ENCODE measurements at places on chromosomes 12 and 14.

DNA sequence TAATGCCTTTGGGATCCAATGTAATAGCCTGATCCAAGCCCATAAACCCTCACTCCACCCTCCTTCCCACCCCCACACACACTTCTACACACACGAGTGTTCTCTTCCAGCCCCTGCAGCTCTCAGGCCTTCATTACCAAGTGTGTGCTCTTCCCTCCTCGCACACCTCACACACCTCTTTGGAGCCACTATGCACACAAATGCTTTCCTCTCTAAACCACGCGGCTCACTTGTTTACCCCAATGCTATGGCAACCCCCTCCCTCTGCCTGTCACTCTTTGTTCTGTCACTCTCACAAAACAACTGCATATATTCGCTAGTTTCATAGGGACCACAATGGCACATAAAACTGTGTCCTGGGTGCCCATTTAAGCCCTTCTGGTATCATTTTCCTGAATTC lies 35.1 kb downstream of the PPP2R5E start:
- DNase-seq, result no peak

DNA sequence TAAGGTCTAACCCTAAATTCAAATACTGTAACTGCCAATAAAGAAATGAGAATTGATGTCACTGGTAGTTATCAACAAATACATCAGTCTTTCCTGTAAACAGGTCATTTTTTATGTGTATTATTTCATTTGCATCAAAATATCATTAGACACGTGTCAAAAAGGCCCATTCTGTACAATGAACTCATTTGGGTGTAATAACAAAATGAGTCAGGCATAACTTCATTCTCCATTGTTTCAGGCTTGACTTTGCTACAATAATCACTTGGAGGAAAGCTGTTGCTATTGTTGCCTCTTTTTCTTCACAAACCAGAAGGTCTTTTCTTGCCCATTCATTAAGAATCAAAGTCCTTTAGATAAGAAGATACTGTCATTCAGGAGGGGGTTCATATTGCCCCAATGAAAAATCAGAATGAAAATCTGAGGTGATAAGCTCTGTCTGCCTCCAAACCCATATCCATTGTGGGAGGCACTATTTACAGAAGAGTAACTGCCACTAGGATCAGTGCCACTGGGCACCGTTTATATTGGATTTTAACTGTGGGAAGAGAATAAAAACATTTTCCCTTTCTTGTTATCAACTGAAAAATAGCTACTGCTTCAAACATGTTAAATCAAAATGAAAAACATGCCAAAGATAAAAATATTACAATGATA lies 10.1 kb downstream of the ENTPD5 start:
- no peak for DNase-seq

GRCh38 chr14:64510825-64511671 lies 6.5 kb downstream of the ZBTB1 start:
- peak; percentile 59 for DNase-seq

DNA sequence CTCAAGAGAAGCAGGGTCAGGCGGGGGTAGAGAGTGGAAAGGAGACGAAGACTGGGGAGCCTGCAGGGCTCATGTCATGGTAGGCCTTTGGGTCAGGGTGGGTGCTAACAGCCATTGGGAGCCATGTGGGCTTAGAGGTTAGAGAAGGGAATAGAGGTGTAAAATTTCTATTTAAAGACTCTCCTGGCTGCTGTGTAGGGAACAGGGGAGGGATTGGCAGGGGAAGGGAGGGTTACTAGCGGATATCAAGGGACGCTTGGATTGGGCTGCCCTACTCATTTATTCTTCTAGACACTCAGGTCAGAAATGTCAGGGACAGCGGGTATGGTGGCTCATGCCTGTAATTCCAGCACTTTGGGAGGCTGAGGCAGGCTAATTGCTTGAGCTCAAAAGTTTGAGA lies 18.2 kb downstream of the WSCD2 start:
- no peak for DNase-seq

DNA sequence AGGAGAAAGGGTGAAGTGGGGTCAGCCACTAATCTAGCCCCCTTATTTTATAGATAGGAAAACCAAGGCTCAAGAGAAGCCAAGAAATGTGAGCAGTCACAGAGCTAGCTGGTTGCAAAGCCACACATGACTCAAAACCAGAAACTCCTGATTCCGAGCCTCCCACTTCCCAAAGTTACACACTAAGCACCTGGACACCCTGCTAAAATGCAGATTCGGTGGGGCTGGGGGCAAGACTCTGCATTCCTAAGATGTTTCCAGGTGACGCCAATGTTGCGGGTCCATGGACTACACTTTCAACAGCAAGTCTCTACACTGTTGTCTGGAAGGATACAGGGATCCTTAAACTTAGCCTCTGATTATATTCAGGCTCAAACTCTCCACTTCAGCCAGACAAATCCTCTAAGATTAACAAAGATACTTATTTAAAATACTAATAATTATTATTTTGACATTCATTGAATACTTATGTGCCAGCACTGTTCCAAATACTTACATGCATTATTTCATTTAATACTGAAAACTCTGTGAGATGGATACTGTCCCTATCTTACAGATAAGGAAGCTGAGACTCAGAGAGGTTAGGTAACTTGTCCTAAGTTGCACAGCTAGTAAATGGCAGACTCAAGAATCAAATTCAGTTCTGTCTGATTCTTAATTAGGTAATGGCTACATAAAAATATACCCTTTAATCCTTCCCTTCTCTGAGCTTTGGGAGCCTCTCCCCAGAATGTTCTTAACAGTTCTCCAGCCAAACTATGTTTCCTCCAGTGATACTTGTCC lies 81.4 kb downstream of the CRACR2A start:
- DNase-seq, result no peak

- DNase-seq, result peak; percentile 48
These were observed 33.5 kb downstream of the DAD1 start for GRCh38 chr14:22555384-22556011.

DNA sequence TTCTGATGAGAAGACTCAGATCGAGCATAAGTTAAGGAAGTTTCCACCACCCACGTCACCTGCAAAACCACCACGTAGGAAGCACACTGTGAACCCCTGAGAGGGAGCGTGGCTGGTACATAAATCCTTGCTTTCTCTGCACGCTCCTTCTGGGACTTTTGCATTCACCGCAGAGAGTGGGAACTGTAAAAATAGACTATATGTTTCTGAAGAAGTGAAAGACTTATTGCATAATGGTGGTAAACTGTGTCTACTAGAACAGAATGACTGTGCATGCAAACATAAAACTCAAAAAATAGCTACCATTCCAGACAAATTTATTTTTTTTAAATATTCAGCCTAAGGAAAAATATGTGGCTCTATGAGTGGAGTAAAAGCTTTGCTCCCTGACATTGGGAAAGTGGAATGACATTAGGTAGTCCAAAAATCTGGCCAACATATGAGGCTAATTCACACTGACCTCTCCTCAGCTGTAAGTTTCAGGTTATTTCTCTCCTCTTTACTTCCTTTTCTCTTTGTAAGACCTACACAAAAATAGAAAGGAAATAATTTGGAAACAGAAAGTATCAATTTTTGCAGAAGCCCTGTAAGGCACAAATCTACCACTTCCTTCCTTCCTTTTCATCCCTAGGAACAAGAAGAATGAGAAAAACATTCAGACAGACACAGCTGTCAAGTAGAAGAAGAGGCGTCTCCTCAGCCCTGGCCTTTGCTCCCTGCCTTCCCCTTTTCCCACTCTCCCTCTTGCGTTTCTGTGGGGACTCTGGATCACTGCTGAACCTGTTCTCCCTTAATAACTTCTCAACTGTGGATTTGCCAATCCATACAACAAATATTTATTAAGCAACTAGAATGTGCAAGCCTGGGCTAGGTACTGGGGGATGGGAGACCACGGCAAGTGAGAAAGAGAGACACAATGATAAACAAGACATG lies 264.3 kb upstream of the FOXN3 start:
- DNase-seq, result peak; percentile 24

DNA sequence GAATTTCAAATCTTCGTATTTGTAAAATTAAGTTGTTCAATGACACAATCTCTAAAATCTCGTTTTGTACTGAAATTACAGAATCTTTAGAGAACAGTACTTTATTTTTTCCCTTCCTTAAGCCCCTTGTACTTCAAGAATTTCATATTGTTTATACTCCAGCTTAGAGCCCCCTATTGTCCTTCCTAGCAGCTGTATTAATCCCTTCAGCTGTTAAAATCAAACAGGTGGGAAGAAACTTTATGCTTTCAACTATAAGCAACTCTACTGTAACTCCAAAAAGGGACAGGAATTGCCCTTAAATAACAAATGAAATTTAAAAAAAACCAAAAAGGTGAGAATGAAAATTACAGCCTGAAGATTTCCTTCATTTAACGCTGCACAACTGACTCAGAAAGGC lies 1.7 kb downstream of the NACA start:
- no peak for DNase-seq

DNA sequence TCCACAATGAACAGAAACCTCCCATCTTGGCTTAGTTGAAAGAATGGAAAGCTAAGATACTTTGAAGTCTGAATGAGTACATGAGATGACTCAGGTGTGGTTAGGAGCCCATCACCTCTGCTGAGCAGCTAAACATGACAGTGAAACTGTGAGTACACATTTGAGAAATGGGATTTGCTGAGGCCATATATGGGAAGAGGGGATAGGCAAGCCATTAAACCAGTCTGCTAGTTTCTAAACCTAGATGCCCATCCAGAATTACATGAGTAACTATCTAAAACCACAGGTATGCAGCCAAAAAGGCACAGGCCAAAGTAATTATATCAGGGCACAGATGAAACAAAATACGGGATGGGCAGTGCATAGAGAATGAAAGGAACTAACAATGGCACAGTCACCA lies 41.2 kb downstream of the NKX2-1 start:
- DNase-seq, result no peak

DNA sequence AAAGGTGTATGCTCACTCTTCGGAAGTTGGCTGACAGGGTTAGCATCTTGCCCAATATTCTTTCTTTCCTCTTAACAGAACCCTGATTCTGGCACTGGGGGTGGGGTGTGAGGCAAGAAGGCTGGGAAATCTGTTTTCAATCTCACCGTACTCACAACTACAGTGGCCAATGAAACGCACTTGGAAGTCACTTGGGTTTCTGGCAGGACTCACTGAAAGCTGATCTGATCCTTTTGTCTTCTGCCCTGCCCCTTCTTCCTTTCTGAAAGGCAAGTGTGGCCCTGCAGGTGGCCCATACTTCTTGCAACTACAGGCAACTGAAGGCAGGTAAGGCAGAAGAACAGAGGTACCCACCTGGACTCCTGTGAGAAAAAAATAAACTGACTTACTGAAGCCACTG lies 106.9 kb downstream of the STXBP6 start:
- no peak for DNase-seq

- no peak for DNase-seq
These were observed 62.5 kb upstream of the FAR2 start for GRCh38 chr12:29086325-29087271.

GRCh38 chr12:52615208-52615868 lies 3.0 kb downstream of the KRT73 start:
- DNase-seq, result no peak

DNA sequence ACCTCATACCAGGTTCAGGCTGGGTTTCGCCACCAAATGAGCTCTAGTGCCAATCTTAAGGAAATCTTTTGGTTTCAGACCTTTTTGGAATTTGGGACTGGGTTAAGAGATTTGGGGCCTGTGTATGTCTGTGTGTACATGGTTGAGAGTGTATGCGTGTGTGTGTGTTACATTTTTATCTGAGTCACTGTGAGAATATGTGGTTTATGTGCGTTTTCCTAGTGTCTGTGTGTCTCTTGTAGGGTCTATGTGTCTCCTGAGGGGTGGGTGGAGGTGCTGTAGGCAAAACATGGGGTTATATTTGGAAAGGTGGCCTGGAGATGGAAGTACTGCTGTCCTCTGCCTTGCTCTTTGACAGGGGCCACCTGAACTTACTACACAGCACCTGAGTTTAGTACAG lies 17.9 kb downstream of the C12orf43 start:
- no peak for DNase-seq

DNA sequence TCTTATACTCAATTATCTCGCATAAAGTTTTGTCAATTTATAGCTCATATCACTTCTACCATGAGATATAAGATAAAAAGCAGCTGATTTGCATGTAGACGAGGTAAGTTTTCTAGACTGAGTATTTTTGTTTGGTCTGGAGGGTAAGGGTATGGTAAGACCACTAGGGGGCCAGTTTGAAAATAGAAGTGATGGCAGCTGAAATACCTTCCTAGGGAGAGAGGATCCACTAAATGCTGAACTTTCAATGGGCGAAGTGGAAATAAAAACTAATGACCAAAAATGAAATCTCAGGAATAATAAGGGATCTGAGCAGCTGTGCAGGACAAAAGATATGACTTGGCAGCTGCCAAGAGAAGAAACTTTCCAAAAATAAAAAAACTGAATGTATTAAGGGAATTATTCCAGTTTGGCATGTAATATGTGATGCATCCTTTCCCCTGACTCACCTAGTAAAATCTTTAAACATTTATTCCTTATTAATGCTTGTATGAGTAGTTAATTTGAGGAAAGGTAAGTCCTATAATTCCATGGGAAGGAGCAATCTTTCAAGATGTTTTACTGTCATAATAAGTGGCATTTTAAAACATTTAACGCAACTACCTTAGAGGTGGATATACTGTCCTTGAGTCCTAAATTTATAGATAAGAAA lies 754.5 kb downstream of the C12orf50 start:
- no peak for DNase-seq

- no peak for DNase-seq
These were observed 65.1 kb downstream of the KTN1 start for GRCh38 chr14:55645145-55645544.

DNA sequence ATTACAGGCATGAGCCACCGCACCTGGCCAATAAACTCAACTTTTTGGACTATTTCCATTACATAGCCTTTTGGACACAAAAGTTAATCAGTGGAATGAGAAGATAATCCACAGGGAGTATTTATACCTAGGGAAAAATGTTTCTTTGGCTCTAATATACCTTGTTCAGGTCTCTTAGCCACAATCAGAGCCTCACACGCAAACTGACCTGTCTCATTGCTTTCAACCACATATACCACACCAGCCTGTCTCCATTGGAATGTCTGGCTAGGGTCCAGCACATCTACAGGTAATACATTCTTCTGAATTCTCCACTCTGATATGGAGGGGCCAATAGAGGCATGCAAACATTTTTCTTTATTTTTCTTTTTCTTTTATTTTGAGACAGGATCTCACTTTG lies 3.8 kb upstream of the RBMS2 start:
- no peak for DNase-seq

GRCh38 chr12:752695-753610 lies 574 bp downstream of the WNK1 start:
- DNase-seq, result peak; percentile 33

- DNase-seq, result no peak
These were observed 107.5 kb downstream of the SCARB1 start for GRCh38 chr12:124756166-124756565.
